ENCODE measurements at places on chromosomes 7 and 10.

GRCh38 chr7:133851411-133851810, 275.7 kb upstream of the LRGUK start:
- no peak for DNase-seq

GRCh38 chr10:75397496-75398199, 3.9 kb downstream of the ZNF503 start:
- DNase-seq = no peak

- DNase-seq = no peak
Observed at GRCh38 chr10:10609379-10609955, 408.2 kb upstream of the CELF2 start.

- no peak for DNase-seq
Observed at GRCh38 chr10:35194906-35195305, 68.3 kb downstream of the CREM start.

DNA sequence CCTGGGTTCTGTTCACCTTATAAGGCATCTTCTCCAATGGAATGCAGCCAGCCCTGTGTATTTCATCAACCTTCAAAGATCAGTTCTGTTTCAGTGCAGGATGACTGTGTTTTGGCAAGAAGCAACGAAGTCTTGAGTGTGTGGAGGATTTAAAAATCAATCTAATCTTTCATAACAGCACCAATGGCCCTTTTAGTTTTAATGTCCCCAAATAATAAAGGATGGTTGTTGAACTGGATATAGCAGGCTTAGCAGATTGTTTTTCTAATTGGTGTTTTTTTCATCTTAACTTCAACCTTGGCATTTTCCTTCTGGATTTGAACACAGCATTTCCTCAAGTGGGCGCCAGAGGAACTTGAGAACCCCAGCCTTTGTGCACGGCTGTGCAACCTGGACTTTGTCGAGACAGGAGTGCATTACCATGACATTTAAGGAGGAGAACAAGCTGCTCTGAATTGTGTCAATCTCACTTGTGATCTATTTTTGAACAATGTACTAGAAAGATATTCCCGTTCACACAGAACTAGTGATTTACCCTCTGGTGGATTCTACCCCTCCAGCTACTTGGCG, 313.3 kb upstream of the AKR1E2 start:
- DNase-seq = no peak

DNA sequence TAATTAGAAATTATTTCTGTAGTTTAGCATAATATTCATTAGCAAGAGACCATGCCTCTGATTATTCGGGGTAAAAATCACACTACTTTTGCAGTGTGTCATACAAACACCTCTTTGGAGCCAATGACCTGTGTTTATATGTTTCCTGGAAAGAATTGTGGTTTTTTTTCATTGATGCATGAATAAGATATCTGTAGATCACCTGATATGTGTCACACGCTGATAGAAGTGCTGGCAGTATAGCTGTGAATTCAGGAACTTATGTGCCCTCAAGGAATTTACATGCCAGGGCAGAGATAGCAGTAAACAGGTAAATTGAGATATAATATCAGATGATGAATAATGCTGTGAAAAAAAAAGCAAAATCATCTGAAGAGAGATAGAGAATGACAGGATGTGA, 118.2 kb downstream of the VPS50 start:
- DNase-seq = no peak

DNA sequence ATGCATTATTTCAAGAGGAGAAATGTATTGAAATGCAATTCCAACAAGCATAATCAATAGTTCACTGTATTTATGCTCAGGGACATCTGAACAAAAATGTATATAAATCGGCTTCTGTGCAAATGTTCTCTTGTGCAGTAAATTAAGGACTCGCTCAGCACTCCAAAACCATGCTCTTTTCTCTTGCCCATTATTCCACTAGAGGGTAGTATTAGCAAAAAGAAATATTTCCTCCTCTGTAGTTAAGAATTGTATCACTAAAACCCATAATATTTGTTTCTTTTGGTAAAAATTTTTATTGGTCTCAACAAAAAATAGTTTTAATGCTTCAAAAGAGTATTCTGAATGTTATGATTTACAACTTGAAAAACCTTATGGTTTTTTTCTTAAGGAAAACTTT, 803.1 kb downstream of the PCDH15 start:
- DNase-seq = no peak

- DNase-seq = no peak
Observed at GRCh38 chr7:92313055-92313454, 67.3 kb downstream of the ANKIB1 start.

DNA sequence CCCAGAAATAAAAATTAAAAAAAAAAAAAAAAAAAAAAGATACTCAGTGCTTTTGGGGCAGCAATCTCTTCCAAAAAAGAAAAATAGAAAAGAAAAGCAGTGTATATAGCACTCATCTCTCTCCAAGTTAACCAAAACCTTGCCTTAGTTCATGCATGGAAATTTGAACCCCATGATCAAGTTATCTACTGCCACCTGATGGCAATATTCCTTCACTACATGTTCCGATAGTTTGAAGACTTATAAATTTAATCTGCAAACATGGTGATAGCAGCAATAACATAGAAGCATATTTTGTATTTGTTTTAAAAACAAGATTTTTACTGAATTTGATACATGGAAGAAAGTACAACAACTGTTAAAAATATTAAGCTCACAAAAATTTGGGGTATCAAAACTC, 48.6 kb upstream of the SLIT1 start:
- no peak for DNase-seq

- no peak for DNase-seq
Observed at GRCh38 chr10:53719658-53720057, 947.1 kb upstream of the MBL2 start.

DNA sequence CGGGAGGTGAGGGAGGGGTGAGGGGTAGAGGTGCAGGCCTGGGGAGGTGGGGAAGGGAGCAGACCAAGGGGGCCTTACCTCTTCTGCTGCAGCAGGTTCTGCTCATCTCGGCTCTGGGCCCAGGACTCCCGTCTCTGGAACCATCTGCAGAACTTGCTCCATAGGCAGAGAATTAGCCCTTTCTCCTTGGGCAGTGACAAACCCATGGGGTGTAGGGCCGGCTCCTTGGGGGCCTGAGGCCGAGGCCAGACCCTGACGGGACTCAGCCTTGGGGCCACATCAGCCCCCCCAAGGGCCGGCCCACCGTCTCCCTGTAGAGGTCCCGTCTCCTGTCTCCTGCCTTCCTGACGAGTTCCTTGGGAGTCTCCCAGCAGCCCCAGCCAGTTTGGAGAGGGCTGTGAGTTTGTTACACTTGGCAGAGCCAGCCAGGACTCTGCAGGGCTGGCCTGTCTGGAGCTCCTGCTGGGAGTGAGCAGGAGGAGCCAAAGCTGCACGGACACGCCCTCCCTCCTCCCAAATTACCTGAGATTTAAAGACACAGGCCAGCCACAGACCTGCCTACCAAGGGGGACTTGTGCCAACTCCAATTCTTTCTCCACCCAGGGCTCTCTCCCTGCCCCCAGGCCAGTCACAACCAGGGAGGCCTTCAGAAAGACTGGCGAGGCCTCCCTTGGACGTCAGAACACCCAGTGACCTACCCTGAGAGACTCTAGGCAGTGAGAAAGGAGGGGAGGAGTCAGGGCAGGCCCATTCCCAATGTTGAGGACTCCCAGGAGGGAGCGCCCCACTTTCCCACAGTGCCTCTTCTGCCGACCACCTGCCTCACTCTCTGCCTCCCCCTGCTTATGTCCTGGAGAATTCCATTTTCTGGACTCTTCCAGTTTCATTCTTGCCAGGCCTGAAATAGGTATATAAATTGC, at the start of gene TRPV6:
TRPV6 (minus strand) TSS at position 435 of the 920 bp plus-strand sequence.
- no peak for DNase-seq

GRCh38 chr10:26843736-26844135, 17.0 kb downstream of the ABI1 start:
- DNase-seq = no peak

DNA sequence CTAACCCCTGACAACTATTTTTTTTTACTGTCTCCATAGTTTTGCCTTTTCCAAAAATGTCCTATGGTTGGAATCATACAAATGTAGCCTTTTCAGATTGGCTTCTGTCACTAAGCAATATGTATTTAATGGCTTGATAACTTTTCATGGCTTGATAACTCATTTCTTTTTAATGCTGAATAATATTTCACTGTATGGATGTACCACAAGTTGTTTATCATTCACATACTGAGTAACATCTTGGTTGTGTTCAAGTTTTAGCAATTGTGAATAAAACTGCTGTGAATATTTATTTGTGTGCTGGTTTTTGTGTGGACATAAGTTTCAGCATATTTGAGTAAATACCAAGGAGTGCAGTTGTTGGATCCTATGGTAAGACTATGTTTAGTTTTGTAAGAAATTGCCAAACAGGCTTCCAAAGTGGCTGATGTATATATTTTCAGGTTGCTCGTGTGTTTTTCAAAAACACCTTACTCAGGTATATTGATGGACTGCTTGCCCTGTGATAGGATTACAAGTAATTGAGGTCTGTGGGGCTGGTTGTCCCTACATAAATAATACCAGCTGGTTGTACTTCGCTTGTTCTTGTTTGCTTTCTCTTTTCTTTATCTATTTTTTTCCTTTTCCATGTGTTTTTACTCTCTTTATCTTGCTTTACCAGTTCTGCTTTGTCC, 23.0 kb downstream of the NRF1 start:
- DNase-seq = no peak

DNA sequence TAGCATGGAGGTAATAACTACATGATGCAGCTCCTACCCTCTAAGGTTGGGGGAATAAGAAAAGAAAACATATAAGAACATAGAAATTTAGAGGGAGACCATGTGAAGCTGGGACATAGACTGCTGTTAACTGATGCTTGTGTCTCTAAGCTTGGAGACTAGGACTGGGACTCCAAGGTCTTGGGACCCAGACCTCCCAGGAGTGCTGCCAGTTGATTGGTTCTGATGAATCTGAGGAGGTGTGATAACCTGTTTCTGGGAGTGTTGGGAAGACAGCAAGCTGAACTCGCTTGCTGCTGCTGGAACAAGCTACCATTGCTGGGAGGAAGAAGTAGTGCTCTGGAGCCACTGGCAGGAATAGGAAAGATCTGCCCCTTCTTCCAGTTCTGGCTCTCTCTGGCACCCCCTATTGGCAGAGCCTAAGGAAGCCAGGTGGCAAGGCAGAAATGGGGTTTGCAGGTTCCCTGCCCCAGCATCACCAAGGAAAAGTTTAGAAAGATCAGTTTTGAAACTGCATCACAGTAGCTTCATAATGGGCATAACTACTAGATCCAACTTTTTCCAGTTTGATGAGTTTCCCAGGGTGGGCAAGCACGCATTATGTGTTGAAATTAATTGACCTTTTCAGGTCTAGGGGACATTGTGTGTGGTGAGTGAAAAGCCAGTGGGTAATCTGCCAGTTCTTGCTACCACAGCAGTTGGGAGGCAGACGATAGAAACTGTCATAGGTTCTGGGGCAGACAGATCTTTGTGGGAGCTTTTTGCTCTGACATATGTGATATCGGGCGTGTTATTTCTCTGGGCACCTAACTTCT, 140.7 kb downstream of the SND1 start:
- no peak for DNase-seq

DNA sequence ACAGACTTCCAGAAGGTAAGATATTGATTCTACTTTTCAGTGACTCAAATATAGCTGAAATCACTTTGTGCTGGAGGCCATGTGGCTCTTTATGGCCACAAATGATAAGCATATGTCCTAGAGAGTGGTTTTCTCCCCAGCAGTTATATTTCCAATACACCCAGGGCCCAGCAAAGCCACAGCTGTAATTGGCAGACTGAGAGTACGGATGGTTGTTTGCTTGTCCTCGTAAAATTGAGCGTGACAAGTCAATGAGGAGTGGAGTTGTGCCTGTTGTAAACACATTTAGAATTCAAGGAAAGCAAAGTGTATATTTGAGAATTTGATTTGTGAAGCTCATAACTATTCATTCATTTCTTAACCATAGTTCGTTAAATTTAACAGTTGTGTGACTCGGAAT, 201.8 kb downstream of the LHFPL3 start:
- DNase-seq = no peak

GRCh38 chr7:2033586-2034135, 199.1 kb downstream of the MAD1L1 start:
- no peak for DNase-seq

- no peak for DNase-seq
Observed at GRCh38 chr7:132488634-132489302, 87.5 kb downstream of the PLXNA4 start.

GRCh38 chr10:14124941-14125340, 205.8 kb downstream of the FRMD4A start:
- DNase-seq = no peak

DNA sequence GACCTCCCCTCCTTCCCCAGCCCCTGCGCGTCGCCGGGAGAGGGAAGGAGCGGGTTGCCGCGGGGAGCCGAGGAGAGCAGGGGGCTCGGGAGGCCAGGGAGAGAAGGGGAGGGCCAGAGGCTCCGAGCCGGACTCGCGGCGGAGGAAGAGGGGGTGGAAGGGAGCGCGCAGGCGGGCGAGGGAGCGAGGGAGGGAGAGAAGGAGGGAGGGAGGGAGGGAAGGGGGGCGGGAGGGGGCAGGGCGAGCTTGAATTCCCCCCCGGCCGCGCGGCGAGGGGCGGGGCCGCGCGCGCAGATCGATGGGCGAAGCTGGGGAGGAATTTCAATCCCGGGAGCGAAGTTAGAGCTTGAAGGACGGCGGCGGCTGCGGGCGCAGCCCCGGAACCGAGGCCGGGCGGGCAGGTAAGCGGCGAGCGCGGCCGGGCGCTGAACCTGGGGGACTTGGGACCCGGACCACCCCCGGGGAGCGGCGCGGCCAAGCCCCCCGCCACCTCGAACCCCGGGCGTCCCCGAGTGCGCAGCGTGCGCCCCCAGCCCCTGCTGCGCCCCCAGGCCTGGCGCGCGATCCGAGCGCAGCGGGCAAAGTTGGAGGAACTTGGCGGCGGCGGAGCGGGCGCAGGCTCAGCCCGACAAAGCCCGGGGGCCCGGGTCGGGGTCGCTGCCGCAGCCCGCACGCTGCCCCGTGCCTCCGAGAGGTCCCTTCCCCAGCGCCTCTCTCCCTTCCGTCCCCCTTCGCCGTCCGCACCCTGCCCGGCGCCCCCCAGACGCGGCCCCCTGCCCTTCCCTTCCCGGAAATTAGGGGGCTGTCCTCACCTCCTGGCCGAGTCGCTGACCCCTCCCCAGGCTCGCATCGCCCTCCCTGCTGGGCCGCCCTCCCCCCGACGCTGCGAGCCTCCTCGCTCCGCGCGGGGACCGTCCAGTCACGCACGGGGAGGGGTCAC, at the start of gene ELFN1:
ELFN1 (plus strand) TSS at position 324 of the 940 bp plus-strand sequence. CDS start 74,320 bp downstream, outside the sequence.
- no peak for DNase-seq

DNA sequence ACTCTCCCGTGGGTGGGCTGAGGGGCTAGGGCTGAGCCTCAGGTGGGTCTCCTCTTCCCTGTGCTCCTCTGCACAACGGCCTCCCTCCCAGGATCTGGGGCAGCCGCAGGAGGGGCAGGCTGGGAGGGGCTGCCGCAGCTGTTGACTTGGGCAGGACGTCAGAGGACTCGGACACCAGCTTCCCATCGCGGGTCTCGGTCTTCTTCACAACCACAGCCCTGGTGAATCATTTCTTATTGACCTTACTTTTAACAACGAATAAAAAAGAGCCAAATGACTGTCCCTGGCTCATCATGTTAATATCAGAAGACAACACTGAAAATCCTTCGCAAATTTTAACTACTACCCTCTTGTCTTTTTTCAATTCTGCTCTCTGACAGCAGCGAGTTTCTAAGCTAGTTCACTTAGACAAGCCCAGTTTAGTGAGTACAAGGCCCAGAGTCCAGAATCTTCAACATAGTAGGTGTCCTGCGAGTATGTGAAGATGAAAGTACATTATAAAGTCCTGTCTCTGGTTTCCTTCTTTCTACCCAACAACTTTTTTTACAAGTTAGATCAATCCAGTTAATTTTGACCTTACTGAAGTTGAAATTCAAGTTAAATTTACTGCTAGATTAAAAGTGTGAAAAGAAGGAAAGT, 32.4 kb downstream of the CTNNA3 start:
- no peak for DNase-seq
